Fibroblast of skin of scalp (primary cell): ENCODE measurements at places on chromosomes 4 and X.

GRCh38 chrX:100413229-100413628 is 3.2 kb upstream of the PCDH19 start:
- peak; percentile 64 for DNase-seq

GRCh38 chr4:158801677-158802076 is 32.9 kb downstream of the FNIP2 start:
- DNase-seq: no peak

GRCh38 chrX:50430917-50431575 is 39.6 kb downstream of the DGKK start:
- no peak for DNase-seq

DNA sequence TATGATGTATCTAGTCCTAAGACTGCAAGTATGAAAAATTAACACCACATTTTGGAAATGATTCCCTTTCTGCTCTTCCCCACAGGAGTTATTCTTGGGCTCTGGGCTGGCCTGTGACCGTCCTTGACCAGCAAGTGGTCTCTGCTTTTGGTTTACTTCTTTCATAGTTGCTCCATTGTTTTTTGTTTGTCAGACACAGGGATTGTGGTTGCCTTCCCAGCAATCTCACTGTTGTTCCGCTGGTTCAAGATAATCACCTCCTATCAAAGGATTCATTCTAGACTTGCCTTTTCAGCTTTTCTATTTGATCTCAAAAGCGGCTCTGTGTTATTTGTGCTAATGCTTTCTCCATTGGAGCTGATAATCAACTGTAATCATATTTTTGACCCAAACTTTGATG is 218.8 kb downstream of the MGST2 start:
- no peak for DNase-seq

GRCh38 chrX:41005445-41005992 is 79.7 kb upstream of the USP9X start:
- DNase-seq: no peak

DNA sequence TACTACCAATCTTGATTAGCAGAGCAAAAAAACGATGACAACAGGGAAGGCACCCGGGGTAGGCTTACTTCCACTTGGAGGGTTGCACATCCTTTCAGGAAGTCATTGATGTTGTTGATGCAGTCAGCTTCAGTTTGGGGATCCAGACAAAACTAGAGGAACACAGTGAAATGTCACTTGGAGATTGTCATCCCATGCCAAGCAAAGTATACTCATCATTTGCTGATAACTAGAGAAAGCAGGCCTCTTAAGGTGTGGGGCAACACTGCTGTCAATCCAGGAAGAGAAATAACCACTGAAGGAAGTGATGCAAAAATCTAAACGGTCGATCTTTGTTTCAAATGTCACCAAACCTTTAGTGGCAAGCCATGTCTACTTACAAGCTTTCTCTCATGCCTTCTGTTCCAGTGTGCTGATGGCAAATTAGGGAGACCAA is 1.4 kb downstream of the ARHGEF6 start:
- no peak for DNase-seq

- no peak for DNase-seq
These were observed 4.3 kb downstream of the MAEA start for GRCh38 chr4:1293991-1294390.

DNA sequence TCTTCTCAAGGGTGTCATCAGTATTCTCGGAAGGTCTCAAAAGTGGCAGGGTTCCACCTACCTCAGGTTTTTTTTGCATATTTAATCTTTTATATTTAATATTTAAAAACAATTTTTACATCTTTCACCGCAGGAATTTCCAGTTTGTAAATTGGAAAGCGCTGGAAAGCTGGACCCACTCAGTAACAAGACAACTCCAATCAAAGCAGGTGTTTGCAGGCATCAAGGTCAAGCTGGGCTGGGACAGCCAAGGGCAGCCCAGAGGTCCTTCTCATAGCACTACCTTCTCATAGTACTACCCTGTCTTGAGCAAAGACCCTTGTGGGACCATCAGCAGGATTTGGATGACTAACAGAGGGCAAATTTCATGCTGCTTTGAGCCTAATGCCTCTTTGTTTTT is 160.1 kb downstream of the TET2 start:
- DNase-seq: no peak

GRCh38 chr4:105637408-105638176 is 70.9 kb downstream of the INTS12 start:
- peak; percentile 7 for DNase-seq

DNA sequence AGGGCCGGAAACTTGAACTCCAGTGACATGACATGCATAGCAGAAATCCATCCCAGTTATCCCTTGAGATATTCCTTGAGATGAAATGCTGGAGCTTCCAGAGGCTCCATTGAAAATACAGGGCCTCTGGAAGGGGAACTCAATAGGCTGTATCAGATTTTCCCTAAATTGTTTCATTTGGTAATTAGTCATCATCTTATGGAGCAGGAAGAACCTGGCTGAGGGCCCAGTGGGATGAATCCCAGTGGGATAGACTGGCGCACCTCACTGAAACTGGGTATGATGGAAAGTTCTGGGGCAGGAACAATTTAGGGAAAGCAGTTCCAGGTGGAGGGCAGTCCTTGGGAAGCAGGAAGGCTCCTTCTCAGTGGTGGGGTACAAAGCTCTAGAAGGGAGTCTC is 307.8 kb upstream of the DIPK2B start:
- peak; percentile 58 for DNase-seq

- no peak for DNase-seq
These were observed 12.3 kb upstream of the GNPDA2 start for GRCh38 chr4:44738615-44739014.

DNA sequence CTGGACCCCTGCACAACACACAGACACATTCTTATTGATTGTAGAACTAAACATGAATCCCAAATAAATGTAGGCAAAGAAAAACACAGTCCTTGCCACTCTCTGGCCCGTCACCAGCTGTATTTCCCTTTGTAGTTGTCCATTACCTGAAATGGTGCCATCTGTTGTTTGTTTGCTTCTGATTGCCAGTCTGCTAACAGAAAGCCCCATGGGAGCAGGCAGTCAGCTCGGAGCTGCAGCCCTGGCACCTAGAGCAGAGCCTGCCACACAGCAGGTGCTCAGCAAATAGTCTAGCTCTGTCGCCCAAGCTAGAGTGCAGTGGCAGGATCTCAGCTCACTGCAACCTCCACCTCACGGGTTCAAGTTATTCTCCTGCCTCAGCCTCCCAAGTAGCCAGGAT is 28.9 kb downstream of the CPLX1 start:
- DNase-seq: no peak

DNA sequence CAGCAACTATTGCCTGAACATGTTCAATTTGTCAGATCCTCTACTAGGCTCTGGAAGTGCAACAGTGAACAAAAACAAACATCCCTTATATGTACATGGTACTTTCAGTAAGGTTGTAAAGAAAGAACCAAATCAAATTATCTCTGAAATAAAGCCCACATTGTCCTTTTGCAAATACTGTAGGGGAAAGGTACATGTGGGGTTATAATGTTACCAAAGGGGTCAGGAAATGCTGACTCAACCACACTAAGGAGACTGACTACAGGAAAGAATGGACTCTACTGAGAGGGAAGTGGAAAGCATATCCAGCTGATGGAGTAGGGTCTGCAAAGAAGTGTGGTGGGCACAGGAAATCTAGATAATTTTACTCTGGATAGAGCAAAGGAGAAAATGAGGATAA is 61.5 kb downstream of the PCDH18 start:
- no peak for DNase-seq

DNA sequence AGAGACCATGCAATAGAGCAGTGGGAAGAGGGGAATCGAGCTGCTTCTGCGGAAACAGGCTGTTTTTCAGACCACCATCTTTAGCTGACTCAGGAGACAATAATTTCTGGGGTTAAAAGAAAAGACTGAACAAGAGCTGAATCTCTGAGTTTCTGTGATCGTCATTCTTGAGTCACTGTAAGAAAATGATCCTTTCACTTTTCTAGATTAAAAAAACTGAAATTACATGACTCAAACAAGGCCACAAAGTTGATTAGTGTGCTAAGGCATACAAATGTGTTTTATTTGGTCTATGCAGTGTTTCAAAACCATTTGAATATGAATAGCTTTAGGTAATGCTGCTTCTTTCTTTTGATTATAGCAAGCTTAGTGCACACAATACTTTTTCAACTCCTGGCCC is 194.4 kb upstream of the RPL34 start:
- peak; percentile 88 for DNase-seq

DNA sequence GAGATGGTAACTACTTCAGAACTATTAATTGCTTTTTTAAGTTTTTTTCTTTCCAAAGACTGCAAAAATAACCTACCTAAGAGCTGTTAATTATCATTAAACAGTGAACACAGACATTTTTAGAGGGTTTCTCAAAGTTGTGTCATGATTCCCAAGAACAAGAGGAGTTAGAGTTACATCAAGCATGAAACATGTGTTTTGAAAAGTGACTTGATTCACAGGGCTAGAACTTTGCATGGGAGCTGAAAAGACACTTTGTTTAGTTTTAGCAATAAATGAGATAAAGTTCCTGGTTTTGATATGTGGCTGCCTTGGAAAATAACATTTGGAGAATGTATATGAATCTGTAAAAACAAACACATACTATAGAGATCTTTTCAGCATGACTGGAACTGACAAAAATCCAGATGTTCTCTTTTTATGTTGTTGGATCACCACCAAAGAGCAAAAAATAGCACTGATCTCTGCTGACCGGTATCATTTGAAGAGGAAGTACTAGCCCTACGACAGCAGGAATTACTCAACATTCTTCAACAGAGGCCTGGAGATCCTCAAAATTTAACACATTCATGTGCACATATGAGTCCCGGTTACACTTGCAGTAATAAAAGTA is 173.0 kb upstream of the PCDH18 start:
- DNase-seq: peak; percentile 90
